ENCODE measurements at places on chromosomes 12 and 14.

GRCh38 chr14:96231526-96232130, 24.4 kb upstream of the BDKRB1 start:
- DNase-seq: no peak

GRCh38 chr12:113152835-113153814, 3.6 kb downstream of the CFAP73 start:
- DNase-seq: peak; percentile 31

- no peak for DNase-seq
These were observed 51.3 kb downstream of the SERPINA3 start for GRCh38 chr14:94663538-94663937.

- DNase-seq: no peak
These were observed 48.1 kb downstream of the BEGAIN start for GRCh38 chr14:100539003-100539660.

DNA sequence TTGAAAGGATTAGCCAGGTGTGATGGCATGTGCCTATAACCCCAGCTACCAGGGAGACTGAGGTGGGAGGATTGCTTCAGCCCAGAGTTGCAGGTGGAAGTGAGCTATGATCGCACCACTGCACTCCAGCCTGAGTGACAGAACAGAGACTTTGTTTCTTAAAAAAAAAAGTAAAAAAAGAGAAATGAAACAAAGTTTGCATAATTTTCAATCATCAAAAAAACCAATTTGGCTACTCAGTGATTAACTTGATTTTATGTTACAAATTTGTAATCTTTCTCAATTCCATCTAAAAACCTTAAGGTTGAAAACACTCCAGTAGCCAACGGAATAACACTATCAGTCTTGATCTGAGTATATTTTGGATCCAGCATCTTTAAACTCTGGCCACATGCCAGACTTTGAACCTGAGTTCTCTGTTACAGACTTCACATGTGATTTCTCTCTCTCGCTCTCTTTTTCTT, 12.6 kb upstream of the DENND5B start:
- DNase-seq: no peak

DNA sequence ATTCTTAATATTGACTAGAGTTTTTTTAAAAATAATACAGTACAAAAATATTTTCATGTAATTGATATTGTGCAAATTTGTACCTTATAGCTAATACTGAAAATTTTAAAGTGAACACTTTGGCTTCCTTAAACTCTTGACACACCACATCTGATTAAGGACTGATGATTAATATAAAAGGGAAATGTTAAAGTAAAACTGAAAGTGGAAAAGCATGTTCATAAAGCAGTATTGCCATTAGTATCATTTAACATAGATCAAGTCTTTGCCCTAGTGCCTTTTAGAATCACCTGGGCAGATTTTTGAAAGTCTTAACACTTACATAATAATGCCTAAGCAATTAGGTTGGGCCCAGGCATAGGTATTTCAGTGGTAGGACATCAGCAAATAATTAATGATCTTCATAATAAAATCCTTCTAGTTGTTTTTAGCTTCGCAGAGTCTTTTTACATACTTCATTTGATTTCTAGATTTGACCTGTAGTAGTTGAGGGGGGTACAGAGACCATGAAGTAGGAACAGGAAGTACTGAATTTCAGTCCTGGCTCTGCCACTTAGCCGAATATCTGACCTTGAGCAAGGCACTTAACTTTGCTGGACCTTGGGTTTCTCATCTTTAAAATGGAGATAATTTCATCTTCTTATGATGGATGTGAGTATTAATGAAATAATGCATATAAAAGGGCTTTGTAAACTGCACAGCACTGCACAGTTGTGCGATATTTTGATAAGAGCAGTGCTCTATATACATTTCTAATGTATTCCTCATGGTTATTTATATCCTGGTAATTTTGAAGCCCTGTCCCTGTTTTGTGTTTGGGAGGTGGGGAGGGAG, 43.7 kb downstream of the MARK3 start:
- no peak for DNase-seq

- DNase-seq: no peak
These were observed 3.7 kb upstream of the SIX1 start for GRCh38 chr14:60652674-60653651.

GRCh38 chr12:130916241-130916911, 37.3 kb upstream of the ADGRD1 start:
- DNase-seq: no peak

- peak; percentile 68 for DNase-seq
These were observed at the start of gene GNG2 for GRCh38 chr14:51860164-51860824. Gene GNG2 (plus strand): TSS chr14:51860612. CDS start chr14:51950679, 90,067 bp downstream.

DNA sequence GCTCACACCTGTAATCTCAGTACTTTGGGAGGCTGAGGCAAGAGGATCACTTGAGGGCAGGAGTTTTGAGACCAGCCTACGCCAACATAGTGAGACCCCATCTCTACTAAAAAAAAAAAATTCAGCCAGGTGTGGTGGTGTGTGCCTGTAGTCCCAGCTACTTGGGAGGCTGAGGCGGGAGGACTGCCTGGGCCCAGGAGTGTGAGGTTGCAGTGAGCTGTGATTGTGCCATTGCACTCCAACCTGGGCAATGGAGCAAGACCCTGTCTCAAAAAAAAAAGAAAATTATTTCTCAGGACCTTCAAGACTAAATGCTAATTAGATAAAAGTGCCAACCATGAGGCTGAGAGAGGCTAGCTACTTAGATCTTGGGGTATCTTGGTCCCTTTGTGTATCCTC, 23.5 kb downstream of the OTUB2 start:
- DNase-seq: no peak

DNA sequence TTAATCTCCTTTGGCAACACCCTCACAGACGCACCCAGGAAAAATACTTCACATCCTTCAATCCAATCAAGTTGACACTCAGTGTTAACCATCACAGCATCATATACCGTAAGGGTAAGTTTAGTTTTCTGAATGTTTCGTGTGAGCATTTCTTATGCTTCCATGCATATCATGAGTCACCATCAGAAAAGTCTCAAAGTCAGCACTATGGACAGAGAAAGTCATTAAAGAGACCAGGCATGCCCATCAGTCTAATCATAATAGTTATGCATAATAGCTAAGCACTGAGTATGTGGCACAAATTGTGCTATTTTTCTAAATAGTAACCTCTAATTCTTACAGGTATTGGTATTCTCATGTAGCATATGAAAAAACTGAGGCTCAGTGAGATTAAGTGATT, 158.8 kb upstream of the PRMT8 start:
- DNase-seq: no peak

DNA sequence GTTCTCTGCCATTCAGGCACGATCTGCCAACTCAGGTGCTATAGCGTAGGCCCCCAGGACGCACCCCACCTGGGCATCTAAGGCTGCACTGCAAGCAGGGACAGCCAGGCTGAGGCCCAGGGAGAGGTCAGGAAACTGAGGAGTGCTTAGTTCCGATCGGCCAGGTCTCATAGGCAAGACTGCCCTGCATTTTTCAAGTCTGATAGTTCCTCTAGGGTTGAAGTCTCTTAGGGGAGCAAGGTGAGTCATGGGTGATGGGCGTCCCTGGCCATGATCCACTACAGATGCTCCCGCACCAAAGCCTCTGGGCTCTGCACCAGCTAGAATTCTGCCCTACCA, 13.2 kb downstream of the NOPCHAP1 start:
- DNase-seq: no peak

GRCh38 chr14:55116246-55117030, 12.6 kb upstream of the LGALS3 start:
- DNase-seq: no peak

GRCh38 chr12:159156-159782, 54.7 kb downstream of the SLC6A12 start:
- DNase-seq: no peak

DNA sequence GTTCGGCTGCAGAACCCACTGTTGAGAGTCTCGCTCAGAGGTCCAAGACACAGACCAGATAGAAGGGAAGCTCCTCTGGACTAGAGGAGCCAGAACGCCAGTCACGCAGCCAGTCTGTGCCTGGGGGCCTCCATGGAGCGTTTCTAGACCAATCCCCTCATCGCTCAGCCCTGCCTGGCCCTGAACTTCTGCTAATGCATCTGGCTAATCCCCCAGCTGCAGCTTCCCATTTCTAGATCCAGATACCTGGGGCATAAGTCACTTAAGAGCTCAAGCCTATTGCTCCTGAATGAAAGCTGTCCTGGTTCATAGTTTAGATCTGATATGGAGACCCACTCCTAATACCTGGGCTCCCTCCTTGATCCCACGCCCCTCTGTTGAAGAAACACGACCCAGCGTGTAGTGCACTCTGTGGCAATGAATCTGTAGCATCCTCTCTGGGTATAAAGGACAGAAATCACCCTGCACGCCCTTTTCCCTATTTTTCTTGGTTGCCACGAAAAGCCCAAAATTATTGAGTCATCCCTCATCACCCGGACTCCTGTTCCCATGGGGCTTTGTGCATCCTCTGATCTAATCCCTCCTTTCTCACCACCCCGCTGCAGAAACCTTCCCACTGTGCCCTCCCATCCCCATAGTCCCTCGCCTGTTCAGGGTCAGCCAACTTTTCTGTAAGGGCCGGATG, 341.6 kb upstream of the FKBP4 start:
- DNase-seq: no peak

DNA sequence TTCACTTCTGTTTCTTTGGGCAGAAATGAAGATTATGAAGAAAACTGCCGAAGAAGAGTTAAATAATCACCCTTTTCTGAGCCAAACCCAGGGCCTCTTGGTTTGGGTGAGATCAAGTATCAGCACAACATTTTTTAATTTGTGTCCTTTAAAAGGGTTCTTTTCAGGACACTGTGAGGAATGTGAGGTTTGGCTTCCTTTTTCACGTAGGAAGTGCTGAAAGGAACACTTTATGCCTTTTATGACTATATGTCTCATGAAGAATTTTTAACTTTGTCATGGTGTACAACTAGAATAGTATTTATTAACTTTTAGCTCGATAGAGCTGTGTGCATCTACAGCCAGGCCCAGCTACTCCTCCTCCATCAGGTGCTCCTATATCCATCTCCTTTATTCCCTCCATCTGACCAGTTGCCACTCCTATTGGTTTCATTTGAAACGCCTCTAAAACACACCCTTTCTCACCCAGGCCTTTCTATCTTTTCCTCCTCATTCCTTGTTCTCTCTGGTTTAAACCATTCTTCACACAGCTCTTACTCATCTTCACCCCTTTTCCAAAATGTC, 103.6 kb upstream of the LRIG3 start:
- DNase-seq: no peak

- DNase-seq: peak; percentile 24
These were observed 21.4 kb upstream of the TMEM106C start for GRCh38 chr12:47941871-47942613.

- no peak for DNase-seq
These were observed 5.8 kb upstream of the KRT80 start for GRCh38 chr12:52197371-52198231.

- no peak for DNase-seq
These were observed 373.5 kb upstream of the OR4E1 start for GRCh38 chr14:22047115-22047514.

- no peak for DNase-seq
These were observed 7.1 kb upstream of the EP400 start for GRCh38 chr12:131942671-131943070.

DNA sequence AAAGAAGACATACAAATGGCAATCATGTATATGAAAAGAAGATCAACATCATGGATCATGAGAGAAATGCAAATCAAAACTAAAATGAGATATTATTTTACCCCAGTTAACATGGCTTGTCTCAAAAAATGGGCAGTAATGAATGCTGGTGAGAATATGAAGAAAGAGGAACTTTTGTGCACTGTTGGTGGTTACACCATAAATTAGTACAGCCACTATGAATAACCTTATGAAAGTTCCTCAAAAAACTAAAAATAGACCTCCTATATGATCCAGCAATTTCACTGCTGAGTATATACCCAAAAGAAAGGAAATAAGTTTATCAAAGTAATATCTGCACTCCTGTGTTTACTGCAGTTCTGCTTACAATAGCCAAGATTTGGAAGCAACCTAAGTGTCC, 151.7 kb downstream of the PDZRN4 start:
- no peak for DNase-seq

GRCh38 chr12:64522316-64522715, 70.4 kb downstream of the TBK1 start:
- DNase-seq: no peak

- DNase-seq: no peak
These were observed 333.7 kb downstream of the EGLN3 start for GRCh38 chr14:33617154-33617553.

- DNase-seq: no peak
These were observed at the start of gene INHBC for GRCh38 chr12:57434517-57435223. Gene INHBC (plus strand): TSS chr12:57434784. CDS start chr12:57434887, 103 bp downstream.

GRCh38 chr14:54362759-54363437, 33.9 kb upstream of the CDKN3 start:
- no peak for DNase-seq

Measured in activated CD4-positive, alpha-beta T cell treated with anti-CD3 and anti-CD28 coated beads for 1 hour (primary cell).